ENCODE measurements at places on chromosomes 2 and 18.

DNA sequence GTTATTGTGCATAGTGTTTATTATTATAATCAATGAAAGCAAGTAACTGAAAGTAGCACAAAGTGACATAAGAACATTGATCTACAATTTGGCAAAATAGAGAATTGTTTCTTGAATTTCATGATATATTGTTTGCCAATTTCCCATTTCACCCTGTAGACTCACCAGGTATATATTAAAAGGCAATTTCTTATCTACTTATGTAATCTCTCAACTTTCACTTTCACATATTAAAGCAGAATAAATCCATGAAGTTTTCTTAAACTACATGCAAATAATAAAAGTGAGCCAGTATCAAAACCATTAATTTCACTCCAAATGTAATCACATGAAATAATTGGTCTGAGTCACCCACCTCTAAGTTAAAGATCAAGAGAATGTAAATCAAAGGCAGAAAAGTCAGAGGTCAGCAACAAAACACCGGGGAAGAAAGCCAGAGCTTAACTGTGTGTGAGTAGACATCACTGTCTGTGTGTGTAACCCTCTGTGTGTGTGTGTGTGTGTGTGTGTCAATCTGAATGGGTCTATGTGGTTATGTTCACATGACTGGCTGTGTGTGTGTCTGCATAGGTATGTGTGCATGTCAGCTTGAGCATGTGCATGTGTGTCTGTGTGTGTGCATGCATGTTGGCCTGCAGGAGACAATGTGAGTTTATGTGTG, 44.1 kb downstream of the ZNF385B start:
- no peak for DNase-seq

DNA sequence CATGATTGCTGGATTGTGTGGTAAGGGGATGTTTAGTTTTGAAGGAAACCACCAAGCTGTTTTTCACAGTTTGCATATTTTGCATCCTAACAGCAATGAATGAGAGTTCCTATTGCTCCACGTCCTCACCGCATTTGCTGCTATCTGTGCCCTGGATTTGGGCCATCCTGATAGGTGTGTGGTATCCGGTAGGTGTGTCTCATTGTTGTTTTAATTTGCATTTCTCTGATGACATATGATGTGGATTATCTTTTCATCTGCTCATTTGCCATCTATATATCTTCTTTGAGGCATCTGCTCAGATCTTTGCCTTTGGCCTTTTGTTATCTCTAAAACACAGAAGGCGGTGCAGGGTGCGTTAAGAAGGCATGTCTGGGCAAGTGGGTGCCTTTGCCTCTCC, 73.3 kb downstream of the LONRF2 start:
- no peak for DNase-seq

- no peak for DNase-seq
Measured at GRCh38 chr2:137797641-137798040, 166.6 kb upstream of the HNMT start.

GRCh38 chr2:226256237-226256636, 543.4 kb downstream of the IRS1 start:
- no peak for DNase-seq

DNA sequence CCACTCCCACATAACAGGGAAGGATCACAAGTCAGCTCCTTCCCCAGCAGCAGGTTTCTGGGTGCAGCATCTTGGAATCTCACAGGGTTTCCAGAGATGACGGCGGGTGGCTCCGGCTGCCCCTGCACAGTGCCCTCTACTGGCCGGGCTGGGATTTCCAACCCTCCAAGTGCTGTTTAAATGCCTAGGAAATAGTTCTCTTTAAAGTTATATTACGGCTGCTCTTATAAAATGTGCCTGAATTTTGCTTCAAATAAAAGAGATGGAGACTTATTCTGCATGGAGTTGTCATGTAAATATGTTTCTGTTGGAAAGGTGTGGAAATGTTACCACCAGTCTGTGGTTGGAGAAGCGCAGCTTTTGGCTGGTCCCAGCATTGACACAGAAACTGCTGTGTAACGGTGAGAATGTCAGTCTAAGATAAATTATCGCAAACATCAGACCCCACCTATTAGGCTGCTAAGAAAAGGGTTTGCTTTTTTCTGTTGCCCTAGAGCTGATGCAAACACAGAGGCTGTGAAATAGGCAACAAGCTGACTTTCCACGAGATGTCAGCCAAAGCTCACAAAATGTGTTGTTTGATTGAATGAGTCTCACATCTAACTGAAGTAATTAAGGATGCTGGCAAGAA, 3.3 kb upstream of the HJURP start:
- DNase-seq: no peak

- no peak for DNase-seq
Measured at GRCh38 chr2:213016166-213016983, 135.0 kb downstream of the IKZF2 start.

GRCh38 chr2:175676813-175677212, 325.3 kb downstream of the LNPK start:
- no peak for DNase-seq

GRCh38 chr2:56444339-56444738, 260.5 kb downstream of the CCDC85A start:
- no peak for DNase-seq

- no peak for DNase-seq
Measured at GRCh38 chr2:28355521-28356094, 37.0 kb upstream of the FOSL2 start.

GRCh38 chr2:46416739-46417403, 62.5 kb upstream of the TMEM247 start:
- DNase-seq: no peak

DNA sequence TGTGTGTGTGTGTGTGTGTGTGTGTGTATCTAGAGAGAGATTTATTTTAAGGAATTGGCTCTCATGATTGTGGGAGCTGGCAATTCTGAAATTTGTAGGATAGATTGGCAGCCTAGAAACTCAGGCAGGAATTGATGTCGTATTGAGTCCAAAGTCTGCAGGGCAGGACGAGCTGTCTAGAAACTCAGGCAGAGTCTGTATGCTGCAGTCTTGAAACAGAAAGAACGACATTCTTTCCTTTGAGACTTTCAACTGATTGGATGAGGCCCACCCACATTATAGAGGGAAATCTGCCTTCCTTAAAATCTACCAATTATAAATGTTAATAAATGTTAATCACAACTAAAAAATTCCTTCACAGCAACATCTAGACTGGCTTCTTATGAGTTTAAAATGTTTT, 436.6 kb upstream of the FANCL start:
- no peak for DNase-seq

DNA sequence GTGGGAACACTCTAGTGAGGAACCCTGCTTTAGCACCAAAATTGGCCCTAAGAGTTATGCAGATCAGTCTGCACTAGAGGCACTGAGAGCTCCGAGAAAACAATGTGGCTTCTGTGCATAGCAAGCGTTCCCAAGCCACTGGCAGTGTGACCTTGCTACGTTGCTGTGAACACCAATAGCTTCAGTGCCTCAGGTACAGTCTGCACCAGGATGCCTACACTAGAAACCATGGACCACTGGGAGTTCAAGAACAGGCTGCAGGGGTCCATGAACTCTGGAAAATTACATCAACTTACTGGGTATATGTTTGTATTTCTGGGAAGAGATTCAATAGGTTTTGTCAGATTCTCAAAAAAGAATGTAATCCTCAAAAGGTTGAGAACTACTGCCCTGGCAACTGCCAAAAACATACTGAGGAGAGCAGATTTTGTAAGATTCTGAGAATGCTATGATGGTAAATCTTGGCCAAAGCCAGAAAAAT, 18.3 kb upstream of the SP3 start:
- no peak for DNase-seq

DNA sequence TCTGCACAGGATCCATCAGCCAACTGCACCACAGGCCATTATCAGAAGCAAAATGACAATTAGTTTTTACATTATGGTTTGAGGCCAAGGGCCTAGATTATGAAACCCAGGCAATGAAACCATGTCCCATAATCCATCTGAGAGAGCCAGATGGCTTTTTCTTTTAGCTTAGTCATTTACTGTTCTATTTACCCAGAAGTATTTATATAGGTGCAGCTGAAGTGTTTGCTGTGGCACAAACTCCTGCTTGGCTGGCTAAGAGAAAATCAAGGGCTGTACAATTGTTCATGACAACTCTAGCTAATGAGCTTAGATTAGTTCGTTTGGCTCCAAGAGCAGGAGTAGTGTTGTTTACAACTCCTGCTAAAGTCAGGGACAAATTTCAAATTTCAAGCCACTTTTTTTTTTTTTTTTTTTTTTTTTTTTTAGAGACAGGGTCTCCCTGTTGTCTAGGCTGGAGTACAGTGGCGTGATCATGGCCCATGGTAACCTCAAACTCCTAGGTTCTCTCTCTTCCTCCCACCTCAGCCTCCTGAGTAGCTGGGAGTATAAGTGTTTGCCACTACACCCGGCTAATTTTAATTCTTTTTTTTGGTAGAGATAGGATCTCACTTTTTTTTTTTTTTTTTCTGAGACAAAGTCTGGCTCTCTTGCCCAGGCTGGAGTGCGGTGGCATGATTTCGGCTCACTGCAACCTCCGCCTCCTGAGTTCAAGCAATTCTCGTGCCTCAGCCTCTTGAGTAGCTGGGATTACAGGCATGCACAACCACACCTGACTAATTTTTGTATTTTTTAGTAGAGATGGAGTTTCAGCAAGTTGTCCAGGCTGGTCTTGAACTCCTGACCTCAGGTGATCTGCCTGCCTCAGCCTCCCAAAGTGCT, 18.4 kb upstream of the REV1 start:
- no peak for DNase-seq
